ENCODE measurements at places on chromosomes 4 and X. TPM values are rescaled to one million over a fixed set of nuclear protein-coding genes. Genes with fewer than 3 reads are reported as not detected.

- peaks cover 51% of the 10 kb centered on the region for H3K27me3 ChIP-seq
- peak overlapping the region; percentile 51 for H3K4me3 ChIP-seq
- H3K27ac ChIP-seq = no peak overlapping the region
- peaks cover 57% of the 10 kb centered on the region for H3K4me1 ChIP-seq
Observed at GRCh38 chr4:831483-831805, 5.5 kb upstream of the CPLX1 start.

DNA sequence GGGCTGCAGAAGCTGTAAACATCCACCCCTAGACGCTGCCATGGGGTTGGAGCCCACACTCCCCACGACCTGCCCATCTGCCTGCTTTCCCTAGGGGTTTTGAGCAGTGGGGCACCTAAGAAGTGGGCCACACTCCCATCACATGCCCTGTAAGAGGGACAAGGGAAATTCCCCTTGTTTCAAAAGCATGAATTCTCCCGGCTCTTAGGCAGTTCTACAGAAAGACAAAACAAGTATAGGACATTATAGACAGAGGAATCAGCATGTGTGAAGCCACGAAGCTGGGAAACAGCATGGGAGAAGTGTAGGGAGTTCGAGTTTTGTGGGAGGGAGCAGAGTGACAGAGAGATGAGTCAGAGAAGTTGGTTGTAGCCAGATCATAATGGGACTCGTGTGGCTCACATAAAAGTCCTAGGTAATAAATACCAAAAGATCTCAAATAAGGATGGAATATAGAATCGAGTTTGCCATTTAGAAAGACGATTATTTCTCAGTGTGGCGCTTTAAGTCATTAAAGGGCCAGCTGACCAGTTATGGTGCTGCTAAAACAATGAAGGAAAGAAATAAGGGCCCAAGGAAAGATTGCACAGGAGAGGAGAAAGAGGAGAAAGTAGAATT lies 23.9 kb downstream of the APOO start:
- DNase-seq = no peak
- H3K27me3 ChIP-seq = no peaks in the 10 kb centered on the region
- no peak overlapping the region for H3K27ac ChIP-seq
- no peaks in the 10 kb centered on the region for H3K36me3 ChIP-seq
- H3K4me3 ChIP-seq = no peak overlapping the region
- no peaks in the 10 kb centered on the region for H3K4me1 ChIP-seq

DNA sequence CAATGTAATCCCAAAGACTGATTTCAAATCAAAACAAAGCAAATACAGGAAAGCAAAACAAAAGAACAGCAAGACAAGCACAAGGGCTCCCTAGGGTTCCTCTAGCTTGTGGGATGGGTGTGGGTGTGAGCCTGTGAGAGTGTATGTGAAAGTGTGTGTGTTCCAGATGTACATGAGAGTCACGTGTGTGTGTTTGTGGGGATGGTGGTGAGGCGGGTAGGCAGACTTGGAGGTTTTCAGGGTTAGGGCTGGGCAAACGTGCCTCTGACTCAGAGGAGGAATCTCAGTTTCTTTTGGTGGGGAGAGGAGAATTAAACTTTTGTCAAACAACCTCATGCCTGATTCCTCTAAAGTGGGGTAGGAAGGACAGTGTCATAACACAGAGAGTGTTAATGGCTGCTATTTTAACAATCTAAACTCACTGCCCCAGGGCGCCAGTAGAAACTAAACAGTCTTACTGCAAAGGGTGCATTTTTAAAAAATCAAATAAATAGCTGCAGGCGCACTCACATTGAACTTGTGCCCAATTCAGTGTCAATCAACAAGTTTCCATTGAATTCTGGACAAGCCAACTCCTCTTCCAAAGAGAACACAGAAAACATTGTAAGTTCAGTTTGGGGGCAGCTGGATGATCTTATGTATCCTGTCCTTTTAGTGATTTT lies 51.8 kb downstream of the CHRDL1 start:
- no peaks in the 10 kb centered on the region for H3K36me3 ChIP-seq
- DNase-seq = no peak
- H3K27ac ChIP-seq = no peak overlapping the region
- no peaks in the 10 kb centered on the region for H3K4me1 ChIP-seq
- no peaks in the 10 kb centered on the region for H3K27me3 ChIP-seq

DNA sequence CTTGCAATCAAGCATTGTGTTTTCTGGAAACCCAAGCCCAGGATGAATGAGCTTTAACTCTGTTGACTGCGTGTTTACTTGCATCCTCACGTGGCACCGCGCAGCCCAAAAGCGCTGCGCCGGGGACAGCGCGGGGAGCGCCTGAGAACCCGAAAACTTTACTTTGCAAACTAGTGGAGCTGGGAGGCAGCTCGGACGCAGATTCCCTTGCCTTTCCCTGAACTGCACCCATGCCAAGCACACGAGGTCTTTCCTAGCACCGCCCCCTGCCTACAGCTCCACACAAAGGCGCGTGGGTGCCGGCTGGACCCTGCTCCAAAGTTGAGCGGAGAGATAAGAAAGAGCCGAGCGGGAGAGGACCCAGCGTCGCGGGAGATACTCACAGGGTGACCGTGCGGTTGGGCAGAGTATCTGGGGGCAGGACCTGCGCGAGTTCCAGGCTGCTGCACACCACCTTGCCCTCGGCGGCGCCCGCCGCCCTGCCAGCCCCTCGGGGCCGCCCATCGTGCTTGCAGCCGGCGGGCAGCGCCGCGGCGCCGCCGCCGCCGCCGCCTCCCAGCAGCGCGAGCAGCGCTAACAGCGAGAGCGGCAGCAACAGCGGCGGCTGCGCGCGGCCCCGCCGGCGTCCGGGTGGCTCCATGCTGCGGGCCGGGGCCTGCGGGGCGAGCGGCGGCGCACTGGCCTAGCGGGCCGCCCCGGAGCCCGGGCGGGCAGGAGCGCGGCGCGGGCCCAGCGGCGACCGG lies 550 bp downstream of the ADGRA3 start:
- no peaks in the 10 kb centered on the region for H3K36me3 ChIP-seq
- H3K27me3 ChIP-seq = no peaks in the 10 kb centered on the region
- peak overlapping the region; percentile 85 for H3K27ac ChIP-seq
- H3K4me1 ChIP-seq = peaks cover 44% of the 10 kb centered on the region

GRCh38 chrX:20394451-20394850 lies 127.7 kb upstream of the RPS6KA3 start:
- H3K27me3 ChIP-seq = no peaks in the 10 kb centered on the region

DNA sequence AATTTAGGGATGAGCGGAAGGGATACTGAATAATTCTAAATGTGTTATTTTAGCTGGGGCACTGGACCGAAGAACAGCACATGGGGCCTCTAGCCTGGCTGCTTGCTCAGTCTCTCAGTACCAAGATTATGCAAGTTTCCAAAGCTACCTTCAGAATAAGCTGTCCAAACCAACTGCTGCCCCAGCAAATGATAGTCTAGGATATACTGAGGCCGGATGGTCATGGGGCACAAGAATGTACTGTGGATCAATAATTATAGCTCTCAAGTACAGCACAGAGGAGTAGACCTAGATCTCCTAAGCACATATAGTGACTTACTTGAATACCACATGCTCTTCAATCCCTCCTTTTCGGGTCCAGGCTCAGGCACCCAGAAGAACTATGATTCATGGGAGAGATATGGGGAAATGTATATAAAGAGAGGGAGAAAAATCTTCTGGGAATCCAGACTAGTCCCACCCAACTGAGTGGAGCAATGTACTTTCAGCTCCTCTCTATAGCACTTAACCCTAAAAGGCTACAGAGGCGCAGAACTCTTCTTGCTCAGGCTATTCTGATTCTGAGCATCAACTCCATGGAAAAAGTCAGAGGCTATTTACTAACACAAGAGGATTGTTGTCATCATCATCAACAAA lies 160.3 kb upstream of the GPC4 start:
- H3K27ac ChIP-seq = no peak overlapping the region
- no peaks in the 10 kb centered on the region for H3K4me1 ChIP-seq
- no peaks in the 10 kb centered on the region for H3K36me3 ChIP-seq
- no peaks in the 10 kb centered on the region for H3K27me3 ChIP-seq
- DNase-seq = no peak

GRCh38 chrX:114178126-114178525 lies 405.8 kb upstream of the HTR2C start:
- no peaks in the 10 kb centered on the region for H3K27me3 ChIP-seq
- DNase-seq = no peak
- H3K36me3 ChIP-seq = no peaks in the 10 kb centered on the region
- no peak overlapping the region for H3K4me3 ChIP-seq
- H3K27ac ChIP-seq = no peak overlapping the region

DNA sequence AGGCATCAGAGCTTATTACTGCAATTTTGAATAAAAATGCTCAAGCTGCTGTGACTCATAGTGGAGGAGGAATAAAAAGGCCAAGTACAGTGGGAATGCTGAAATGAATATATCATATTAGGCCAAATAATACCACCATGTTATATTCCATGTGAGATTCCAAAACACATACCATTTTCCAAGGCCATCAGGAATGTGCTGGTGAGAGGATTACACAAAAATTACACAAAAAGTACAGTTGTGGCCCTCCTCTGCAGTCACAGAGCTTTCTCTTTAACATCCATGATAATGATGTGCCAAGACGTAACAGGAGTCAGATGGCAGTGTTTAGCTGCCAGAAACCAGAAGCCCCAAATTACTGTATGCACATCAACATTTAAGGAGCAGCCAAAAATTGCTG lies 153.5 kb downstream of the PCDH18 start:
- no peaks in the 10 kb centered on the region for H3K36me3 ChIP-seq
- no peak overlapping the region for H3K4me3 ChIP-seq
- DNase-seq = no peak

- no peak overlapping the region for H3K4me3 ChIP-seq
- H3K27me3 ChIP-seq = no peaks in the 10 kb centered on the region
- no peak for DNase-seq
Observed at GRCh38 chr4:158610790-158611189, 60.9 kb downstream of the C4orf46 start.

DNA sequence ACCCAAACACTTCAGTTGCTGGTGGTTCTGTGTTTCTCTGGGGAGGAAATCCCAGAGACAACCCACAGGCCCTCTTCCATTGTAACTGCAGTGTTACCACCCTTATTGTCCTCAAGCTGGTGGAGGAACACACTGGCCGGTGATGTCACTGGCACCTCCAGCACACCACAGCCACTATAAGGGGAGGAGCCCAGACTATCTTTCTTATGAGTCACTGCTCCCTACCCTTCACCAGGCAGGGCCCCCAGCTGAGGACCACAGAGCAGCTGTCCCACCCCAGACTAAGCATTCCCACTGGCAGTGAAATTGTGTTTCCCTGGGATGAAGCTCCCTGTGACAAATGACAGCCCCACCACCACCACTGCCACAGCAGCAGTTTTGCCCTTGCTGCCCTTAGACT lies 171.8 kb upstream of the FGF16 start:
- no peaks in the 10 kb centered on the region for H3K36me3 ChIP-seq
- no peak overlapping the region for H3K27ac ChIP-seq
- no peaks in the 10 kb centered on the region for H3K27me3 ChIP-seq
- H3K4me1 ChIP-seq = no peaks in the 10 kb centered on the region
- no peak overlapping the region for H3K4me3 ChIP-seq

GRCh38 chr4:48546336-48546735 lies 56.3 kb downstream of the ZAR1 start:
- no peaks in the 10 kb centered on the region for H3K27me3 ChIP-seq
- no peak for DNase-seq
- no peaks in the 10 kb centered on the region for H3K4me1 ChIP-seq
- peaks cover 99% of the 10 kb centered on the region for H3K36me3 ChIP-seq

DNA sequence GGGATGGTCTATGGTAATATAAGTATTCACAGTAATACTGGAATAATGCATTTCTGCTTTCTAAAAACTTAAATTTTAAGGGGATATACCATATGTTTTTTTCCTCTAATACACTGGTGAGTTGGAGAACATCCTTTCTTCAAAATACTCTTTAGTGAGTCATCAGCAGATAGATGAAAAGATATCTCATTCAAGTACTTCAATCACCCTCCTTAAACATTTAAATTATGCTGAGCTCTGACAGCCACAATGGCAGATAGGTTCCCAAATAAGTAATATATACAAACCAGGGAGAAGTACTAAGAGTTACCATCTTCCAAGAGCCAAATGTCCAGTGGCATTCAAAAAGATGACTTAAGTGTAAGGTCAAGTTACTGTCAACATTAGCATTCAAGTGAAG lies 52.2 kb downstream of the AMMECR1 start:
- no peaks in the 10 kb centered on the region for H3K36me3 ChIP-seq
- H3K27me3 ChIP-seq = no peaks in the 10 kb centered on the region
- no peak overlapping the region for H3K27ac ChIP-seq
- no peak overlapping the region for H3K4me3 ChIP-seq

- no peaks in the 10 kb centered on the region for H3K27me3 ChIP-seq
- no peaks in the 10 kb centered on the region for H3K36me3 ChIP-seq
- no peak overlapping the region for H3K27ac ChIP-seq
- no peak overlapping the region for H3K4me3 ChIP-seq
- no peak for DNase-seq
Observed at GRCh38 chr4:36224972-36225903, 19.1 kb downstream of the ARAP2 start.

GRCh38 chrX:151901826-151902225 lies 10.9 kb upstream of the MAGEA4 start:
- DNase-seq = no peak
- no peak overlapping the region for H3K4me3 ChIP-seq
- no peaks in the 10 kb centered on the region for H3K36me3 ChIP-seq
- no peak overlapping the region for H3K27ac ChIP-seq

GRCh38 chrX:129145385-129145784 lies 377.9 kb downstream of the SMARCA1 start:
- H3K27me3 ChIP-seq = no peaks in the 10 kb centered on the region
- DNase-seq = no peak
- no peaks in the 10 kb centered on the region for H3K36me3 ChIP-seq
- no peaks in the 10 kb centered on the region for H3K4me1 ChIP-seq
- H3K4me3 ChIP-seq = no peak overlapping the region
- no peak overlapping the region for H3K27ac ChIP-seq

DNA sequence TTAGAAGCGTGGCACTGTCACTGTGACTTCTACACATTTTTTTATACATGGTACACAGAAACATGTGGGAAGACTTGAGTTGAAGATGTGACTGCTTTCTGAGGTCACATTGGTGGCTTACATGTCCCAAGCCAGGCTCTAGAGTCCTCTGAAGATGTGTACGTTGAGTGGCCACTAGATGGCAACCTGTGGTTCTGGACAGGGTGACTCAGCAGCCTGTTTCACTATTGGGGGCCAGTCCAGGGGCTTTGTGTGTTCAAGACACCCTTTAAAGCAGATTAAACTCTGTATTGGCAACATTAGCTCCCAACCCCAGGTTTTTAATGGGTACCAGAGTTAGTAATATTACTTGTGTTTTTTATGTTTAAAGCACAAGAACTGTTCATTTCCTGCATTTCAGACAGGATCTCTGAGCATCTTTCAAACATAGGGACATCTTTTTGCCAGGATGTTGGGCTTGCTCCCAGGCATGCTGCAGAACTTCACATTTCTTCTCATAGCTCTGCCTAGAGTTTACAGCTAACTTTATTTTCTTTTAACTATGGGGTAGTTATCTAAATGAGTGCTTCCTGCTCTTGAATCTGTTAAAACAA lies 53.0 kb downstream of the DCUN1D4 start:
- H3K27ac ChIP-seq = peak overlapping the region; percentile 39
- H3K4me1 ChIP-seq = peaks cover 39% of the 10 kb centered on the region
- H3K36me3 ChIP-seq = peaks cover 45% of the 10 kb centered on the region
- H3K4me3 ChIP-seq = no peak overlapping the region
- DNase-seq = peak; percentile 29

- H3K4me1 ChIP-seq = no peaks in the 10 kb centered on the region
- H3K36me3 ChIP-seq = no peaks in the 10 kb centered on the region
- H3K27ac ChIP-seq = no peak overlapping the region
- no peak overlapping the region for H3K4me3 ChIP-seq
Observed at GRCh38 chr4:57344296-57344695, 234.1 kb upstream of the IGFBP7 start.

The BCLAF3 gene
- total RNA-seq = 7.7 TPM

The SRPX gene
- total RNA-seq = 55.9 TPM

The RBM10 gene
- total RNA-seq = 27.8 TPM

The SOWAHD gene
- total RNA-seq = 0.33 TPM

The FAM47A gene
- not detected for total RNA-seq

The CXXC4 gene
- total RNA-seq = 4.5 TPM

The IL2 gene
- not detected for total RNA-seq

The TRIM2 gene
- total RNA-seq = 20.2 TPM

Data from left ventricle myocardium inferior (tissue), 1 donor.